Activated T-helper 9 cell treated with anti-CD3 and anti-CD28 coated beads, Interleukin-2, amount 50 U/mL, for 16 hours (primary cell): ENCODE measurements at places on chromosomes 4 and X.

DNA sequence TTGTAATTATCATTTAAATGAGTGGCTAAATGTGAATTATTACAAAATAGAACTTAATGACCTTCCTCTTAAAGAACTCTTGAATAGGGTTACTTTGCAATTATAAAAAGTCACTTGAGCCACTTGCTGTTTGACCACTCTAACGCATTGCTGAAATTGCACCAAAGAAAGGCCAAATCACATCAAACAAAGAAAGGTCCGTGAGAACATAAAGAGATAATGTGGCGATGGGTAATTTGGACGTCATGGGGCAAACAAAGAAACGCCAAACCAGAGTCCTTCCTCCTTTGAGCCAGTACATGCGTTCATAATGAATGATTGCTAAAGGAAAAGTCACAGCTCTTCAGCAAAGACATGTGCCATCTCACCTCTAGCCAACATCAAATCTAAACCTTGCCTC is 229.8 kb upstream of the STS start:
- no peak for DNase-seq

GRCh38 chr4:152687974-152688599 is 8.3 kb upstream of the TMEM154 start:
- no peak for DNase-seq

GRCh38 chr4:5399790-5400421 is 308.5 kb downstream of the EVC2 start:
- no peak for DNase-seq

DNA sequence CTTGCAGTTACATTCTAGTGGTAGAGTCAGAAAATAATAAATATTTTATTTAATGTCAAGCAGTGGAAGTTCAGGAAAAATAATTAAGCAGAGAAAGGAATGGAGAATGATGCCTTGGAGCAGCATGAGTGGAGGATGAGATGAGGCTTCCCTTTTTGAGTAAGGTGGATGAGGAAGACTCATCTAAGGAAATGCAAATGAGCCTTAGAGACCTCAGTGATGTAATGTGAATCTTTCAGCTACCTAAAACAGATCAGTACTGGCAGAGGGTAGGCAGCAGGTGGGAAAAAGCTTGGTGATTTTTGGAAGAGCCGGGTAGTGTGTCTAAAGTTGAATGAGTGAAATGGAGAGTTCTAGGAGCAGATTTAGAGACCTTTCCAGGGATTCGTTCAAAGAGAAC is 118.2 kb downstream of the GRID2 start:
- no peak for DNase-seq

DNA sequence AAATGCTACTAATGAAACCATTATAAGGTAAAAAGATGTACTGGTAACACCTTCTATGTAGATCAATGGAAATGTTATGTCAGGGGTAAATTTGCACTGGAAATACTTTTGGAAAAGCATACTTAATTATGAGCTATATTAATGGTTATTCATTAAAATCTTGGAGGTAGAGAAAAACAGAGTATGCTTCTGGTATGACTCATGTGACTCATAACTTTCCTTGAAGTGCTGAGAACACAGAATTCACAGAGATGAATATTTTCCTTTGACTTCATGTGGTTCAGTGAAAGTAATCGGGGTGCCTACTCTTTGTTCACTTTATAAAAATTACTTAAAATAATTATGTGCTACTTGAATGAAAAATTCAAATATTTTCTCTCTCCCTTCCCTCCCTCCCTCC is 254.2 kb downstream of the KCTD8 start:
- DNase-seq = no peak
